ENCODE measurements at places on chromosomes 16 and 17.

DNA sequence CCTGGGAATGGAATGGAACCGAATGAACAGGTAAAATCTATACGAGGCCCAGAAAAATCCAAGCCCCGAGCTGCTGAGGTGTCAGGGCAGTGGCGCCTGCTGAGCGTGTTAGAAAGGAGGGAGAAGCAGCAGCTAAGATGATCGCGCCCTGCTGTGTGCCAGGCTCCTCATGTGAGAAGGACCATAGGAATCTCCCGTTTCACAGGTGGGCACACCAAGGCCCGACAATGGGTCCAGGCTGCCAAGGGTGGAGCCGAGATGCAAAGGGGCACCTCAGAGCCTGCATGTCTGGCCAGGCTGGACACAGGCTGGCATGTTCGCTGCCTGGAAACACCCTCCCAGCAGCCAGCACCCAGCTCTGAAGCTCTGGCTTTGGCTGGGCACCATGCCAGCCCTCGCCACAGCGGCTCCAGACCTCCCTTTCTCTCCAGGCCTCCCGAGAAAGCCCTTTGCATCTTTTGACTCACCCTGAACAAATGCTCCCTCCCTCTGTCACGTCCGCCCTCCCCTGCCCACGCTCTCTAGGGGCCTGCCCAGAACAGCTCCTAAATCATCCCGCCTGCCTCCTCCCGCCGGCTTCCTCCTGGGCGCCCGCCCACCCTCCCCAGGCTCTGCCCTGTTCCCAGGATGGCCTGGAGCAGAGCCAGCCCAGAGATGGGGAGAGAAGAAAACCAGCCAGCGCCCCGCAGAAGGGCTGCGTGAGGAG, 217.8 kb upstream of the GSE1 start:
- no peak for DNase-seq

DNA sequence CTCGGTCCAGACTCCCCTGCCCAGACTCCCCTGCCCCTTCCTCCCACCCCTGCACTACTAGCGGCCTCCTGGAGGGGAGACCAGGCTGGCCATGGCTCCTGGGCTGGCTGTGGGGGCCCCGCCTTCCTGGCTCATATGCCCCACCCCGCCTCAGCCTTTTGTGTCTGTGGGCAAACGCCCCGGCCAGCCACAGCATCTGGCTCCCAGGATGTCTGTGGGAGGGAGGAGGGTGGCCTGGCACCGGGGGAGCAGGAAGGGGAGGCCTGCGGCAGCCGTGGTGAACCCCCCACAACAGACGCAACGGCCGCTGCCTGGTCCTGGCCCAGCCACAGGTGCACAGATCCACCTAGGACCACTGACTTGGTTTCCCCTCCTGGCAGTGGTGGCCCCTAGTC, 32.9 kb downstream of the BAHCC1 start:
- DNase-seq = peak; percentile 28

- DNase-seq = peak; percentile 87
Measured at GRCh38 chr17:17792551-17793377, 44.0 kb downstream of the SREBF1 start.

- no peak for DNase-seq
Measured at GRCh38 chr17:2453866-2454265, 53.0 kb upstream of the MNT start.

DNA sequence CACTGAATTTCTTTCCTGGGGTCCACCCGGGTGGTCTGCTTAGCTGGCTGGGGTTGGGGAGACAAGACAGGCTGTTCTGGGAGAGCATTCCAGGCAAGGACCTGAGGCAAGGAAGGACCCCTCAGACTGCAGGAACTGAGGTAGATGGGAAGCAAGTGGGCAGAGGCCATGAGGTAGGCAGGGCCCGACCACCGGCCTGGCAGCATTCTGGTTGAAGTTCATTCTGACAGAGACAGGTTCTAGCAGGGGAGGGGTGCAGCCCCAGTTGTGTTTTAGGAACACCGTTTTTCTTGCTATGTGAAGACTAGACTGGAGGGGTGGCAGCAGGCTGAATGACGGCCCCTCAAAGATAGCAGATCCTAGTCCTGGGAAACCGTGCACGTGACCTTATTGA, 17.5 kb downstream of the B9D1 start:
- DNase-seq = no peak

DNA sequence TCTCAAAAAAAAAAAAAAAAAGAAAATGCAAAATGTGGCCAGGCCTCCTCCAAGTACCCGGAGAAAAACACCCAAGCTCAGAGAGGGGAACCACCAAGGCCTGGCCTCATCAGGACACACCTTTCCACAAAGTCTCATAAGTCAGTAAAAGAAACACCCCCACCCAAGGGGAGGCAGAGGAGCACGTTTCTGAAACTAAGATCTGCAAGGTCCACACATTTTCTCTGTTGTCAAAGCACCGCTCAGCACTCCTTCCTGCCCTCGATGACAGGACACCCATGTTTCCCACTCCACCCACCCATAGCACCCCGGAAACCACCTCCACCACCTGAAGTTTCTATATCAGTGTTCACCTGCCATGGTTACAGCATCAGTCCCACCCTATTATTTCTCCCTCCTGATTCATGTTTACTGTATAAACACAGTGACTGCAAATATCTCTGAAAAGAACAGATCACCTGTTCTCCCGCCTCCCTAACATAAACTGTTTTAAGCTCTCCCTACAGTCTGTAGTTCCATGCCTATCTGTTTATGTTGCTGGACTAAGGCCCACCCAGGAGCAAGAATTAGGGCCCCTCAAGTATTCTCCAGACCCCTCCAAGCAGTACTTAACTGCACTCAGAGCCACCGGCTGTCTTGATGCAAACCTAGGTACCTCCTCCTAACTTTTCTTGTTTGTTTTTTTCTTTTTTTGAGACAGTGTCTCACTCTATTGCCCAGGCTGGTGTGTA, 2.0 kb downstream of the CORO7 start:
- peak; percentile 94 for DNase-seq

DNA sequence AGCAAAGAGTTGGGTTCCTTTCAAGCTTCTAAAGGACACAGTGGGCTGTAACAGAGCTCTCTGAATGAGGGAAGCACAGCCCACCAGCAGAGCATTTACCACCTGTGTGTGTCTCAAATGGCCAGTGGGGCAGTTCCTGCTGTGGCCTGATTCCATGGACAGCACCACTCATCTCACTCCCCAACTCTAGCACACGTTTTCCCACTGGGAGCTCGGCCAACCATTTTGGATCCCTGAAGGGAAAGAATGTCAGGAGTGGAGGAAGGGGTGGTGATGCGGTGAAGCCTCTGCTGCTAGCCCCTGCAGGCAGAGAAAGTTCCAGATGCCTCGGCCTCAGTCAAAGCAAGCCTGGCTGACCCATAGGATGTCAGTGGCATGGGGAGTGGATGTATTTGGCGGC, 86.6 kb downstream of the PLXDC1 start:
- no peak for DNase-seq
